ENCODE measurements at places on chromosomes 11 and 22.

- DNase-seq, result no peak
These were observed 276.5 kb downstream of the ETS1 start for GRCh38 chr11:128310676-128311445.

DNA sequence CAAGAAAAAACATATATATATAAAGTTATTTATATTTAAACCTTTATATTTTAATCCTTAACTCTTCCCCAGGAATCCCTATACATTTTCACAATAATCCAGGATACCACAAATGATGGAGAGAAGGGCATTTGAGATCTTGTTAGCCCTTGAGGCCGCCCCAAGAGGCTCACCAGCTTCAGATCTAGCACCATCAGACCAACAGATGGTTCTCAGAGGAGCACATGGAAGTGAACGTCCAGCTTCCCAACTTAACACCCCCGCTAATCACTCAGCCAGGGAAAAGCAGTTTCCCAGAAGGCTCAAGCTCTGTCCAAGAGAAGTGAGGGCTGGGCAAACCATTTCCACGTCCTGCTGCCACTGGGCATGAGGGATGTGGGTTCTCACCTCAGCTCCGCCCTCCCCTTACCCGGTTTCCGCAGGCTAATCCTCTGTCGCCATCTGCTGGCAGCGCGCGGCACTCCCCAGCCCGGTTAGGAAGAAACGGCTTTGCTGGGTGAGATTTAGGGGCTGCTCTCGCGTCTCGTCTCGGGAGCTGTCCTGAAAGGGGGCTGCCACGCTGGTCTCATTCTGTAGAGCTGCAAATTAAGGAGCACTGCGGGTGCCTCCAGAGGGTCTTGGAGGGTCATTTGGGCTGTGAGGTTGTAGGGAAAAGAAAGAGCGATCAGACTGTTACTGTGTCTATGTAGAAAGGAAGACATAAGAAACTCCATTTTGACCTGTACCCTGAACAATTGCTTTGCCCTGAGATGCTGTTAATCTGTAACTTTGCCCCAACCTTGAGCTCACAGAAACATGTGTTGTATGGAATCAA is 6.8 kb upstream of the FAM111A start:
- DNase-seq, result peak; percentile 72

DNA sequence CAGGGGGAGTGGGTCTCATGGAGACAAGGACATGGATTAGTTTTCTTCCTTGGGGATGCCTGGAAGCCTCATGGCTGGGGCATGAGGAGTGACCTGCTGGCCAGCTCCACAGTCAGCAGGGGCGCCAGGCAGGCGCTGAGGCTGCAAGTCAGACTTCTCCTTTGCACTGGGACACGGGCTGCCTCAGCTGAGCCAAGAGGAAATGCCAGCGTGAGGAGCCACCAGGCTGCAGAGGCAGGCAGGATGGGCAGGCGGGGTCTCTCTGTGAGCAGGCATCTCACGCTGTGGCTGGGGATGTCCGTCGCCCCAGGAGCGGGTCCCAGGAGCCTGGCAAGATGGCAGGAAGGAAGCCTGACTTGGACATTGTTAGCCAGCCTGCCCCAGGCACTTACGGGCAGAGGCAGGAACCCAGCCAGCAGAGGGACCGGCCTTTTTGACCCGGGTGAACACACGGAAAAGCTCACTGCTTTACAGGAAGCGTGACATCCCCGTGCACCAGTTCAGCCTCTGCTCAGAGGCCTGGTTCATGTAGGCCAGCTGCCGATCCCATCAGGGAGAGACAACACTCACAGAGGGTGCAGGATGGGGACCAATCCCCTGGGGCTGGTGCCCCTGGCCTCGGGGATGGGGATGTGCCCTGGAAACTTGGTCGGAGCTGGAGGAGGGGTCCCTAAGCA is 10.2 kb downstream of the GNB1L start:
- peak; percentile 68 for DNase-seq

- DNase-seq, result no peak
These were observed 12.2 kb downstream of the CABIN1 start for GRCh38 chr22:24023204-24023789.

DNA sequence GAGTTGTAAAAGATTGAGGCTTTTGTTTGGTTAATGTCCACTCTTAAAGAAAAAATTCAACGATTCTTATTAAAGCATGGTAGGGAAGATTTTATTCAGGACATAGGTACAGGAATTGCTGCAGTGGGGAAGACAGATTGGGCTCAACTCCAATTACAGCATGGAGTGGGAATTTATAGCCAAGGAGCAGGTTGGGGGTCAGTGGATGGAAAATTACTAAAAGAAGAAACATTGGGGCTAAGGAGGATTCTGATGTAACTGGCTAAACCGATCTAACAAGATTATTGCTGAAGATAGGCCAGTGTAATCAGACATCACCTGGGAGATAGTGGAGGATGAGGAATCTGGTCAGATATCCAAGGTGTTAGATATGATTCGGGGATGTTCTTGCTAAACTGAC is 97.4 kb downstream of the FAR1 start:
- DNase-seq, result no peak

DNA sequence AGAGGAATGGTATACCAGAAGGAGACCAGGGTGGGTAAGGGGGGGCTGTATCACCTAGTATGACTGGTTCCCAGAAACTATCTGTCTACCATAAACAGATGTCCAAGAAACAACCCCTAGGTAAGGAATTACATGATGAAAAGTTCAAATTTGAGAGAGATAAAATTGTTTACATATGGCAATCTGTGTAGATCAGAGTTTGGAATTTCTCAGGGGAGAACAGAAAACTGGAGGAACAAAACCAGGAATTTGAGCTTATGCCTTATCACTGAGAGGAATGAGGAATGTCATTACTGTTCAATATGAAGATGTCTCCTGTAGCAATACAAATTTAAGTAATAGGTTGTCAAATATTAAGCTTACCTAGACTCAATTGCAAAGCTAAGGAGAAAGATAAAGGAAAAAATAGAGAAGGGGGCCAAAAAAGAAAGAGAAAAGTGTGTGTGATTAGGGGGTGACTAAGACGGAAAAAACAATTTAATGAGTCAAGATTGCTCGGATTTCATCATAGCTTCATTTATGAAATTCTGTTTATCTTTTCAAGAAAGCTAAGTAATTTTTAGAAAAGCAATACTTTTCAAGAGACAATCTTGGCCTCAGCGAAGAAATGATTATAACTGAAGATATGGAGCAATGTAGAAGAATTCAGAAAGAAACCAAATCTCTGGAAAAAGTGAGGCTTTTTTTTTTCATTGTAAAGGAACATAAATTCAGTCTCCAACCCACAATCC is 117.8 kb downstream of the APOL5 start:
- DNase-seq, result no peak

GRCh38 chr22:41201141-41201540 is 4.0 kb upstream of the L3MBTL2 start:
- no peak for DNase-seq

- no peak for DNase-seq
These were observed 51.1 kb upstream of the MUC15 start for GRCh38 chr11:26623076-26623659.

DNA sequence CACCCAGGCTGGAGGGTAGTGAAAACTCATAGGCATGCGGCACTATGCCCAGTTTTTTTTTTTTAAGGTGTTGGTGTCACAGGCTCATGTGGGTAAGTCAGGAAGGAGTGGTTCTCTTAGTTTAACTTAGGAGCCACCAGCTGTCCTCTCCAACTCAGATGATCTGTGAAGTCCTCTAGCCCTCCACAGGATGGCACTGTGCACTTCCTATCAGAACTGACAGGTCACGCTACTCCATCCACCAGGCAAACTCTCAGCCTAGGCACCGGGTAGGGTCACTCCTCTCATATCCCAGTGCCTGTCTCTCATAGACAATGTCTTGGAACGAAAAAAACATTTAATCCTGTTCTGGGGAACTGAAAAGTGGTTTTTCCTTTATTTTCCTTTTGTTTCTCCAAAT is 16.5 kb downstream of the NAP1L4 start:
- DNase-seq, result no peak

- no peak for DNase-seq
These were observed 85.3 kb upstream of the SORL1-AS1 start for GRCh38 chr11:121538054-121538453.

DNA sequence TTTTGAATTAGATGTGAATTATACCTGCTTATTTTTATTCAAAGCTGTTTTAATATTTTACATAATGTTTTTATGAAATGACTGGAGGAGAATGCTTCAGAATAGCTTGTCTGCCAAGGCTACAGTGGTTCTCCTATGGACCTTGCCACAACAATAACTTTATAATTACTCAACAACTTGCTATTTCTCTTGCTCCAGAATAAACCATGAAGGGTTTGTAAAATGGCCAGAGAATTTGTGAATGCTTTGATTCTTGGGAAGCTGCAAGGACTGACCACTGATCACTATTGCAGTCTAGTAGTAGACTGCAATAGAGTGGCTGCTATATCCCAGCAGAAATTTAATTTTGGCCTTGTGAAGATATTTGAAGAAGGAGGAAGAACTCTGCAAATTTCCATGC is 199.7 kb downstream of the FAT3 start:
- DNase-seq, result no peak

DNA sequence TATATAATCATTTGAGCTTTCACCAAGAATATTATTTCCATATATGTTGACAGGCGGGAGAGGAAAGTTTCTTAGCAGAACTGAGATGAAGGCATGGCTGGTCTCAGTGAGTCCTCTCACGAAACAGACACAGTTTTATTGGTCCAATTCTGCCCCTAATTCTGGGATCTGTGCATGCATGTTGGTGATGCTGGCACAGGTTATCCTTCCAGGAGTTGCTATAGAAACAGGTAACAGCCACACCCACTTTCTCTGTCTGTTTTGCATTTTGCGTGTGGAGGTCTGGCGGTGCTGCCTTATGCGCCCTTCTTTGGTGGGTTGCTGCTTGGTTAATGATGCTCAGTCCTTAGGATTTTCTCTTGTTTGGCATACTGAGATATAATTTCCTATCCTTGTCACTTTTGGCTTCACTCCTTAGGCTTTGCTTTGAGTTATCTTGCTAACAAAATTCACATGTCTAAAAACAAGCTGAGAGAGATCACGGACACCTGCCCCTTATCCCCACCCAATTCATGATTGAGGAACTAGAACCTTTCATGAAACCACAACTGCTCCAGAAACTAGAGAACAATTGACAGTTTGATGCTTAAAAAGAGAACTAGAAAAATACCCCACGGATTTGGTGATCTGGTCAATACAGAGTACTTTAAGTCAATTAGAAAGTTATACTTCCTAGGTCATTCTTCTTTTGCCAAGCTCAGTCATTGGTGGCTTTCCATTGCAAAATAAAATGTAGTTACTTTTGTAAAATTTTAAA is 189.3 kb downstream of the FAT3 start:
- DNase-seq, result no peak

DNA sequence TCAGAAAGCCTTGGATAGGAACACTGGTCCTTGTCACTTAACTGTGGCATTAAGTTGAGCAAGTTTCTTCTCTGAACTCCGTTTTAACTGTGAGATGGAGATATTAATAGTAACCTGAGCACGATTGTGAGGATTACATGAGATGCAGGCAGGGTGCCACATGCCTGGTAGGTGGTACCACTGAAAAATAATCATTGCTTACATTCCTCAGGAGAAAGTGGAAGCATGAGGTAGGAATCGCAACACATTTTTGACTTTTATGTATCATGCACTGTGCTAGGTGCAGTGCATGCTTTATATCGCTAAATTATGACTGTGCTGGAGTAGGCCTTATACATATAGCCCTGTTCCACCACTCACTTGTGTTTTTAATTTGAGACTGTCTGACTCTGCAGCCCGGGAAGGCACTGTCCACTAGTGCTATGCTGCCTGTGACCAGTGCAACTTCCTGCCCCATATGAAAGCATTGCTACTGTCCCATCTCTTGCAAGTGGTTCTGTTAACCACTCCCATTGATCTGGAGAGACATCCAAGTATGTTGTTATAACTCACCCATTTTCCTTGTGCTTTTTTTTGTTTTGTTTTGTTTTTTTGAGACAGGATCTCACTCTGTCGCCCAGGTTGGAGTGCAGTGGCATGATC is 1.0 kb downstream of the UQCR10 start:
- DNase-seq, result no peak

DNA sequence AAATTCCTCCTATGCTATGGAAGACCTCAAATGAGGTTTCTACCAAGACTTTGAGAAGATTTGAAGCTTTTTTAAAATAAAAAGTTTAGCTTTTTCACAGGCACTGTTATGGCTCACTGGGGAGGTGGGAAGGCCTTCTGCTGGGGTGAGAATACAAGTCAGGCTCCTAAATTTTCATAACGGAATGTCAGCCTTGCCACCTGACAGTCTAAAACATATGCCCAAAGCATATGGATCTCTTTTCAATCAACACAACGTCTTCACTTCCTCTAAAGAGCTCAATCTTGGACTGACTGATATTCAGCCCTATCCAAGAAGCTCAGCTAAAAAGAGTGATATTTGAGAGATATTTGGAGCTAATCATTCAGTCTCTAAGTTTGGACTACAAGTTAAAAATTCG is 57.1 kb upstream of the LIN7C start:
- no peak for DNase-seq

DNA sequence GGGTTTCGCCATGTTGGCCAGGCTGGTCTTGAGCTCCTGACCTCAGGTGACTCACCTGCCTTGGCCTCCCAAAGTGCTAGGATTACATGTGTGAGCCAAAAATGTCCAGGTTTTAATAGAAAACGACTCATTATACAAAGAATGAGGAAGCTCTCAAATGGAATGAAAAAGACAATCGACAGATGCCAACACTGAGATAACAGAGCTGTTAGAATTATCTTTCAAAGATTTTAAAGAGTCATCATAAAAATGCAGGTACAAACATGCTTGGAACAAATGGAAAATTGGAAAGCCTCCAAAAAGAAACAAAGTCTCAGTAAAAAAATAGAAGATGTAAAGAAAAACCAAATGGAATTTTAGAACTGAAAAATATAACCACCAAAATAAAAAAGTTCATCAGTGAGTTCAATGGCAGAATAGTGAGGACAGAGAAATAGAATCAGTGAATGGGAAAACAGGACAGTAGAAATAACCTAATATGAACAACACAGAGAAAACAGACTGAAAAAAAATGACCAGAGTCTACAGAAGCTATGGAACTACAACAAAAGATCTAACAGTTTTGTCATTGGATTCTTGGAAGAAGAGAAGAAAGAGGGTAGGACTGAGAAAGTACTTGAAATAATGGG is 10.9 kb downstream of the GAB2 start:
- DNase-seq, result no peak

DNA sequence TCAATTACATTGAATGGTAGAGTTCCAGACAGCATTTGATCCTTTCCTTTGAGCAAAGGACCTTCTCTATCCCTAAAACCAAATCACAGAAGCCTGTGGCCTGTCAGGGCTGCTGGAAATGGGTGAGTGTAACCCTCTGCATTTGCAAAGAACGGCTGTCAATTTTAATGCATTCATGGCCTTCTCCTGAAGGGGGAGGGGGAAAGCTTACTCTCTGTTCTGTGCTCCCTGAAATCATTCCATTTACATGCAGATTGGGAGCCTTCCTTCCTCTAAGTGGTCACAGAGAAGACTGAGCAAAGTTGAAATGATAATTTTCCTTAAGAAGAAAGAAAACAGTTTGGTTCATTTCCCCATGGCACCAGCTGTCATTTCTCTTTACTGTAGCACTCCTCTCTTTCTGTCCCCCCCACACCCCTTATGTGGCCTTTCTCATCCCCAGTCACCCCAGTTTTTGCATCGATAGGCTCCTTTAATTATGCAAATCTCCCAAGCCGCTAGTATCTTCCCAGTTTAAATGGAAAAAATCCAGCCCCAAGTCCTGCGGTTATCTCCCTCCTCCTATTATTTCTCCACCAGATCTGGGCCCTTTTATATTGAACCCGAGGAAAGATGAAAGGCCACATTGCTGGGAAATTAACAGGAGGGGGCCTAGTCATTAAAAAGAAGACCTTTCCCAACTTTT is 109.4 kb upstream of the KIRREL3 start:
- DNase-seq, result no peak

GRCh38 chr11:11982975-11983374 is 25.5 kb downstream of the DKK3 start:
- no peak for DNase-seq

- no peak for DNase-seq
These were observed 265.8 kb upstream of the POU2AF2 start for GRCh38 chr11:110979696-110980095.

Data from psoas muscle (tissue), 8 donors.